HCEC 1CT (cell line): ENCODE measurements at places on chromosomes 5 and 9.

DNA sequence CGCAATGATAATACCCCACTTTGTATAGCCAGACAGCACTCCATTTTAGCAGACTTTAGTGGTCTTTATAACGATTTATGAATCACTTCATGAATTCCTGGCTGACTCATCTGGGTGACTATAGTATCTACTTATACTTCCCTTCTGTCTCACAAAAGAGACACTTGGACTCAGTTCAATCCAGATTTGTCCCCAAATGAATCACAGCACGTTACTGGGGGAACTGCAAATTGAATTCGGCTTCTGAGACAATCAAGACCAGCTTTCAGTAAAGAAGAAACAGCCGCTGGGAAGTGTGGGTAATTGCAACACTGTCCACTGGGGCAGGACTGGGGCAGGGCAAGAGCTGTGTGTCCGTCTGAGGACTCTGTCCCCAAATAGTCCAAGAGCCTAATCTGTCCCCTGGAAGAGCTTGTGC, 337.3 kb upstream of the RFX3 start:
- DNase-seq = peak; percentile 90

DNA sequence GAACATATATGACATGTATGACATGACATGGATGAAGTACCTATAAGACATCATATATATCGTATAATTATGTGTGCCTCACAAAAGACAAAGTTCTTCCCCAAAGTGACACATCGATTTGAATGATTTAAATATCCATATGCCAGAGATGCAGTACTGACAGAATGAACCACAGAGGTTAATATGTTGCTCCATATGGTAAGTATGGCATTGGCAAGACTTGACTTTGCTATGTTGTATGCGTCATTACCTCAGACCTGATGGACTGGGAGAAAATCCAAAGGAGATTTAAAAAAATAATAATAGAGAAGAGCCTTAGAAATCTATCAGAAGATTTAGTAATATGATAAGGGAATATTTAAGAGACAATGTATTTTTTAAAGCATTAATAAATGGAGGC, 263.2 kb downstream of the PJA2 start:
- no peak for DNase-seq

DNA sequence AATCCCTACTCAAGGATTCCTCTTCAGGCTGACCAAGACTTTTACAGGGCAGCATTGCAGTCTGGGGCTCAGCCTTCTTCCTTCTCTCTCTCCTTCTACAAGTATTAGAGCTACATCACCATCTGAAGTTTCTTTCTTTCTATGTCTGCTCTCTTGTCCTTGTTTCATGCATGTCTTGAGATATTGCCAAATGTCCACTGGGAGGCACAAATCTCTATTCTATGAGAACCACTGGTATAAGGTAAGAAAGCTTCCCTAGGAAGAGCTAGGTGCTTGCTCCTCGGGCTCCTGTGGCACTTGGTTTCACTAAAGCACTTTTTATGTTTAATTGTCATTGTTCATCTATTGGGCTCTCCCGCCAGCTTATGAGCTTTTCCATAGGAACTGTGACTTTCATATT, 289.2 kb upstream of the PCSK5 start:
- no peak for DNase-seq

GRCh38 chr5:170629566-170630175, 125.9 kb downstream of the KCNIP1 start:
- no peak for DNase-seq

DNA sequence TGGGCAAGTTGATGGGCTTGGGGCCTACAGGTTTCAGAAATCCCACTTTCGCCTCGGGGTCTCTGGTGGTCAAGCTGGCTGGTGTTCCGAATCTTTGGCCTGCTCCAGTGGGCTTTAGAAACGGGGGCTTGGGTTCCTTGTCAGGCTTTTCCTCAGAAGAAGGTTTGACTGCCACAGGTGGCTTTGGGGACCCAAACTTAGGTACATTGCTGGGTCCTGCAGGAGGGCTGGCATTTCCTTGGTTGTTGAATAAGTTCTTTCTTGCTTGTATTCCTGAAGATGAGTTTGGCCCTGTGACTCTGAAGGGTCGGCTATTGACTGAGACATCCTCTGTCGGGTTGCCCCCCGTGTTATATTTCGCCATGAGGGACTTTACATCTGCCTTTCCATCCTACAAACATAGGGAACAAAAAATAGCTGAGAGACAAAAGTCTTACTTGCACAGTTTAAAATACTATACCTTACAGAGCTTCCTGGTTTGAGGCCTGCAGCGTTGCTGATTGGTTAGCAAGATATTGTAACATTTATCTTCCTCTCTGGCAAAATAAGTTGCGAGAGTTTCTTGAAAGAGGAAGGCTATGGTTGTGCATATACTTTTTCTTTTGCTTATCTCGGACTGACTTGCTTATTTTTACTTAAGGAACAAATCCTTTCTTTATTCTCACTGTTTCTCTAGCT, 16.6 kb downstream of the FYB1 start:
- no peak for DNase-seq

DNA sequence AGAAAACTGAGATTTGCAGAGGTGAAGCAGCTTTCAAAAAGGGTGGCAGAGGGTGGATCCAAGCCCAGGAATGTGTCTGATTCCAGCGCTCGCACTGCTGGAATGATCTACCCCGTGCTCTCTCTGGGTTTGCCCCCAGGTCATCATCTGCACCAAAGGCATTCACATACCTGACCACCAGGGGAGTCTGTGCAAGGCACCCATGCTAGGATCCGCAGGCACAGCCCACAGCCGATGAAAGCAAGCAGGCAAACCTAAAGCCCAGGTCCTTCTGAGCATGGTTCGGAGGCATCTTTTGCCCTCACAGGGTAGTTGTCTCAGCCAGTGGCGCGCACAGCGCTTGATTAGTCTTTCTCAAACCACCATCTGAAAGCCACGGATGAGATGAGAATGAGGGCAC, 56.6 kb downstream of the TEK start:
- DNase-seq = no peak
